ENCODE measurements at places on chromosomes 2 and 18. TPM values are rescaled to one million over a fixed set of nuclear protein-coding genes. Genes with fewer than 3 reads are reported as not detected.

DNA sequence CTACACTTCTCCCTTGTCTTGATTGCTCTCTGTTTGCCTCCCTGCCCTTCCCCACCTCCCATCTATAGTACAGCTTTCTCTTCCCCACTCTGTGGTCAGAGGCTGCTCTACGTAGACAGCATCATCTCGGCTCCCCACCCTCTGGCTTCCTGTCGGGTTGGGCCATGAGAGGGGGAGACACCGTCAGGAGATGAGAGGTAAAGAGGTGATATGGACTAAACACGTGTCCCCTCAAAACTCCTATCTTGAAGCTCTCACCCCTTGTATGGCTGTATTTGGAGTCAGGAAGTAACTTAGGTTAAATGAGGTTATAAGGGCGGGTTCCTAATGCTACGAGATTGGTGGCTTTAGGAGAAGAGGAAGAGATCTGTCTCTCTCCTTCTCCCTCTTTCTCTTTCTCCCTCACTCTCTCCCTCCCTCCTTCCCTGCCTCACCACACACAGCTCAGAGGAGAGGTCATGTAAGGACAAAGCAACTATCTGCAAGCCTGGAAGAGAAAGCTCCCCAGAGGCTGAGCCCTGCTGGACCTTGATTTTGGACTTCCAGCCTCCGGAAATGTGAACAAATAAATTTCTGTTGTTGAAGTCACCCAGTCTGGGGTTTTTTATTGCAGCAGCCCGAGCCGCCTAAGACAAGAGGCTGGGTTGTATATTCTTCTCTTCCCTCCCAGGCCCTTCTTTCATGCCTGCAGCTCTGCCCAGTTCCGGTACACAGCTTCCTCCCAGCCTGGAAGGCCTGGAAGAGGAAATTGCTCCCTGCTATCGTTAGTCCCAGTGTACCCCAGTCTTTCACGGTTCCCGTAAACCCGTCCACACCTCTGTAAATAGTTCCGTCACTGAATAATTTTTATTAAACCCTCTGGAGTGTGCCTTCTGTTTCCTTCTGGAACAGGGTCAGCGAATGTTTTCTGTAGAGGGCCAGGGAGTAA, 138.0 kb downstream of the AKAIN1 start:
- H3K27me3 ChIP-seq, result no peaks in the 10 kb centered on the region
- no peak for DNase-seq
- no peaks in the 10 kb centered on the region for H3K36me3 ChIP-seq
- H3K4me1 ChIP-seq, result peaks cover 3% of the 10 kb centered on the region

SIX2 gene
- total RNA-seq, result 0.11 TPM

G6PC2 gene
- not detected for total RNA-seq

GRCh38 chr2:134079373-134079772, 174.5 kb upstream of the MGAT5 start:
- no peaks in the 10 kb centered on the region for H3K4me1 ChIP-seq
- no peak for DNase-seq
- H3K36me3 ChIP-seq, result no peaks in the 10 kb centered on the region
- peaks cover 5% of the 10 kb centered on the region for H3K27me3 ChIP-seq

FN1 gene
- 896 TPM for total RNA-seq

- no peak overlapping the region for H3K4me3 ChIP-seq
- peak overlapping the region; percentile 93 for H3K27ac ChIP-seq
- no peaks in the 10 kb centered on the region for H3K36me3 ChIP-seq
- H3K27me3 ChIP-seq, result no peaks in the 10 kb centered on the region
Observed at GRCh38 chr2:62293490-62294271, 97.8 kb downstream of the B3GNT2 start.

- no peak overlapping the region for H3K27ac ChIP-seq
- H3K4me3 ChIP-seq, result no peak overlapping the region
- H3K4me1 ChIP-seq, result peaks cover 3% of the 10 kb centered on the region
- no peaks in the 10 kb centered on the region for H3K27me3 ChIP-seq
Observed at GRCh38 chr2:85585781-85586105, 1.5 kb downstream of the VAMP5 start.

DNA sequence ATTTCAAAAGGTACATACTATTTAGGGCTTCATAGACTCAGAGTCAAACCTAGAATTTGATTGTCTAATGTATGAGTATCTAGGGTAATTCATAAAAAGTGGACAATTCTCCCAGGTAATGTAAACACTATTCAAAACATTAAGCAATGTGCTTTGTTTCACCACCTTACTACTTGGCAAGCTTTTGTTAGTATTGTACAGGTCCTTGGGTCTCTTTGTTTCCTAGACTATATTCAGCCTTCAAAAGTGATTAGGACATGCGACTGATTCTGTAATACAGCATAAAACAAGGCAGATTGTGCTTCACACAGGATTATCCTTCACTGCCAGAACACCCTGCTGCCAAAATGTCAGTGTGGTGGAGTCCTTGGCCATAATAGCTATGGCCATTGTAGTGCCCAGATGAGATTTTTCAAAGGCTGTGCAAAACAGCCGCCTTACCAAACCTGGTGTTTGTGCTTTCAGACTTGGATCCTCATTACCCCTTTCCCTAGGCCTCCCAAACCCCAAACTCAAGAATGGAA, 90.1 kb upstream of the CAVIN2 start:
- no peak overlapping the region for H3K4me3 ChIP-seq
- H3K36me3 ChIP-seq, result peaks cover 2% of the 10 kb centered on the region
- H3K27ac ChIP-seq, result no peak overlapping the region
- peaks cover 24% of the 10 kb centered on the region for H3K4me1 ChIP-seq
- H3K27me3 ChIP-seq, result peaks cover 2% of the 10 kb centered on the region
- DNase-seq, result no peak

GRCh38 chr18:56481751-56482150, 156.6 kb downstream of the TXNL1 start:
- no peak for DNase-seq
- H3K27ac ChIP-seq, result no peak overlapping the region
- no peaks in the 10 kb centered on the region for H3K36me3 ChIP-seq
- H3K27me3 ChIP-seq, result no peaks in the 10 kb centered on the region
- no peak overlapping the region for H3K4me3 ChIP-seq

AQP12A gene
- not detected for total RNA-seq

- peaks cover 41% of the 10 kb centered on the region for H3K4me1 ChIP-seq
- peak overlapping the region; percentile 67 for H3K4me3 ChIP-seq
- H3K27me3 ChIP-seq, result peaks cover 68% of the 10 kb centered on the region
Observed at GRCh38 chr2:218960309-218961165, 1.1 kb downstream of the CDK5R2 start.

- H3K4me3 ChIP-seq, result no peak overlapping the region
- DNase-seq, result no peak
- no peaks in the 10 kb centered on the region for H3K36me3 ChIP-seq
- peaks cover 5% of the 10 kb centered on the region for H3K4me1 ChIP-seq
- no peak overlapping the region for H3K27ac ChIP-seq
Observed at GRCh38 chr18:12744103-12744502, 41.3 kb downstream of the PSMG2 start.

- H3K4me1 ChIP-seq, result peaks cover 19% of the 10 kb centered on the region
- H3K4me3 ChIP-seq, result no peak overlapping the region
- H3K27me3 ChIP-seq, result no peaks in the 10 kb centered on the region
- H3K36me3 ChIP-seq, result no peaks in the 10 kb centered on the region
Observed at GRCh38 chr2:145302886-145303285, 783.0 kb upstream of the ZEB2 start.

DNA sequence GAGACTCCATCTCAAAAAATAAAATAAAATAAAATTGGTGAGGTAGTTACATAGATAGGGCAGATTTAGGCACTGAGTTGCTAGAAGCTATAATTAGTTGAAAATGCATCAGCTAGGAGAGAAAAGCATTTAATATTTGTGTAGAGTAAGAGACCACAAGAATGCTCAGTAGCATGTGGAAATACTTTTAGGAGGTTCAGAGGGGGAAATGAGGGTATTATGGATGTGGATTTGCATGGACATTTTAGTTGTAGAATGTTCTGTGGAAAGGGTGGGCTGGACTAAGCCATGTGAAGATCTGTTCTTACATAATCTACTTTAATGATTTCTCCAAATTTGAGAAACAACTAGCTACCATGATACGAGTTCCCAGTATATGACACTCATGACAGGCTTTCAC, 95.5 kb downstream of the ATP9B start:
- no peaks in the 10 kb centered on the region for H3K27me3 ChIP-seq
- H3K4me1 ChIP-seq, result no peaks in the 10 kb centered on the region

GRCh38 chr2:45134726-45135125, 125.5 kb upstream of the SIX2 start:
- DNase-seq, result no peak
- H3K27ac ChIP-seq, result no peak overlapping the region
- no peaks in the 10 kb centered on the region for H3K36me3 ChIP-seq

- no peaks in the 10 kb centered on the region for H3K27me3 ChIP-seq
- H3K27ac ChIP-seq, result no peak overlapping the region
- H3K4me1 ChIP-seq, result no peaks in the 10 kb centered on the region
- H3K4me3 ChIP-seq, result no peak overlapping the region
Observed at GRCh38 chr2:194289712-194290346, 1367.2 kb upstream of the SLC39A10 start.

DNA sequence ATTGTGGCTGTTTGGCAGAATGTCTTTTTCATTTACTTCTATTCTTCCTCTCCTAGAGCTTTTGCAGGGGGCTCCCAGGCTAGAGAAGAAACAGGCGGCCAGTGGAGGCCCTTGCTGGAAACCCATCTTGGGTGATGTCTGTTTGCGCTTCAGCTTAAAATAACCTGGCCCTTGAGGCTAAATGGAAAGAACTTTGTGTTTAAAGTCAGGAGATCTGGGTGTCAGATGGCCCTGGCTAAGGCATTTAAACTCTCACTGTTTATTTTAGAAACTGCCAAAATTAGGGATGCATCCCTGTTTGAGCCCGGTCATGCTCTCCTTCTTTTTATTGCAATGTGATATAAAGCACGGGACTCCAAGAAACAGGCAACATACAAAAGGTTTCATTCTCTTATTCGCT, 118.4 kb upstream of the RMP24 start:
- H3K36me3 ChIP-seq, result no peaks in the 10 kb centered on the region
- peaks cover 10% of the 10 kb centered on the region for H3K27me3 ChIP-seq
- no peak overlapping the region for H3K27ac ChIP-seq

DNA sequence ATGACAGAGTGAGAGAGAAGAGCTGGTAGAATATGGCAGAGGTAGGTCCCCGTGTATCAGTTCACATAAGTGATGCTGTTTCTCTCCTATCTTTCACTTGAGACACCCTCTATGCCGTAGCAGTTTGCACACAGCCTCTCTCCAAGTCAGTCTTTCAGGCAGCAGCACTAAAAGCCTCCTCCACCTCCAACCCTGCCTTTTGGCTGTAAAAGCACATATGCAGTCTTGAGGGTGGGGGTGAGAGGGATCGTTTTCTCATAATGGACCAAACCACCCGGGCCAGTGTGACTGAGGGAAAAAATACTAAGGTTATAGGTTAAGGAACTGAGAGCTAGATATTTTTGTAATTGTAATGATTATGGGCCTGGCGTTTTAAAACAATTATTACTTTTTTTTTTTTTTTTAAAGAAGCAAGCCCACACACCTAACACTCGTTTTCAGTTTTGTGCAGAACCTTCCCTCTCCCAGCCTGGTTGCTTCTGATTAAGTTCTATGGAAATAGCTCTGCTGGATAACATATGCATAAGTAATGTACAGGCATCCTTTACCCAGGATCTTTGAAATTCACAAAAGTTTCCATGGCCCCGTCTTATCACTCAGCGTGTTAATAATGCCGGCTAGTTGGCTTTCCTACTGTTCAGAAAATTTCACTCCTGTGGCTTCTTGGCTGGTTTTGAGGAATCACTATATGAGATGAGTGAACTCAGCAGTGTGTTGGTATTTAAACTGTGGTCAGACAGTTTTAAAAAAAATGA, 112.2 kb upstream of the MEIS1 start:
- H3K36me3 ChIP-seq, result no peaks in the 10 kb centered on the region
- DNase-seq, result no peak
- H3K27ac ChIP-seq, result peak overlapping the region; percentile 45
- no peak overlapping the region for H3K4me3 ChIP-seq
- no peaks in the 10 kb centered on the region for H3K27me3 ChIP-seq
- H3K4me1 ChIP-seq, result peaks cover 53% of the 10 kb centered on the region

GPR39 gene
- 0.47 TPM for total RNA-seq

DNA sequence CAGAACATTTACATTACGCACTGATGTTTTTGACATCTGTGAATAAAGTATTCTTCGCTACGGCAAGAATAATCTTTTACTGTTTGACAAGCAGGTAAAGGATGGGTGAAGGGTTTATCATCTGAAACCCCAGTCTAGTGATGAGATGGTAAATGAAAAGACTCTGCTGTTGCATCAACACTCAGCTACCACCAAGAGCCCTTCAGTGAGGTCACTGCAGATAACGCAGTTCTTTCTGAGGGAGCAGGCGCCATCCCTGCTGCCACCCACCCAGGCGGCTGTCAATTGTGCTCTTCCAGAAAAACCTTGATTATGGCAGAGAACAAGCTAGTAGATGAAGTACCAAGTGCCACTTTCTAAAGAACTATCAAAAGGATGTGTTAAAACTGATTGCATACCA, 58.7 kb downstream of the ABCG8 start:
- H3K4me3 ChIP-seq, result no peak overlapping the region
- DNase-seq, result no peak
- no peaks in the 10 kb centered on the region for H3K4me1 ChIP-seq
- peaks cover 40% of the 10 kb centered on the region for H3K36me3 ChIP-seq

DNA sequence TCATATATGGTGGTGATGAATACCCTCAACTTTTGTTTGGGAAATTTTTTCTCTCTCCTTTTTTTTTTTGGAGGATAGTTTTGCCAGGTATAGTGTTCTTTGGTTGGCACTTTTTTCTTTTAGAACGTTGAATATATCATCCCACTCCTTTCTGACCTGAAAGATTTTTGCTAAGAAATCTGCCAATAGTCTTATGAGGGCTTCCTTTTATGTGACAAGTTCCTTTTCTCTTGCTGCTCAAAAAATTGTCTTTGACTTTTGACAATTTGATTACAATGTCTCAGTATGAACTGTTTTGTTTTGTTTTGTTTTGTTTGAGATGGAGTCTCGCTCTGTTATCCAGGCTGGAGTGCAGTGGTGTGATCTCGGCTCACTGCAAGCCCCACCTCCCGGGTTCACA, 21.5 kb downstream of the GNAL start:
- no peak overlapping the region for H3K4me3 ChIP-seq
- H3K36me3 ChIP-seq, result peaks cover 8% of the 10 kb centered on the region
- no peak for DNase-seq
- H3K27ac ChIP-seq, result no peak overlapping the region
- peaks cover 3% of the 10 kb centered on the region for H3K27me3 ChIP-seq

DNA sequence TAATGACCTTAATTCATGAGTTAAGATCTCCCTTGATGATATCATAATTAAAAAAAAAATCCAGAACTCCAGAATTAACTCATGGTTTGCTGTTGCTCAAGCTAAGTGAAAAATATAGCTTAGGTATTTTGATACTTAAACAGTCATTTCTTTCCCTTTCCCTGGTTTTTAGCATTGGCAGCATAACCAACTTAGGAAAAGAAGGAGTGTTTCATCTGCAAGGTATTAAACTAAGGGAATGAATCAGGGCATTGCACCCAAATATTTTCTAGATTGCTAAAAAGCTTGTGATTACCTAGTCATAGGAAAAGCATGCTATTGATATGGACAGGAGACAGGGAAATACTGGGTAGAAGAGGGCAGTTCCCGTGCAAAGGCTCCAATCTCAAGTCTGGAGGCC, 207.2 kb downstream of the LRP1B start:
- no peaks in the 10 kb centered on the region for H3K27me3 ChIP-seq
- H3K4me3 ChIP-seq, result no peak overlapping the region
- peaks cover 41% of the 10 kb centered on the region for H3K4me1 ChIP-seq
- no peaks in the 10 kb centered on the region for H3K36me3 ChIP-seq

- no peak overlapping the region for H3K4me3 ChIP-seq
- H3K36me3 ChIP-seq, result no peaks in the 10 kb centered on the region
- DNase-seq, result no peak
- H3K27me3 ChIP-seq, result no peaks in the 10 kb centered on the region
Observed at GRCh38 chr18:40949114-40949950, 1005.7 kb upstream of the PIK3C3 start.

Data from mesothelial cell of epicardium (in vitro differentiated cells).